ENCODE measurements at places on chromosomes 5 and 9.

DNA sequence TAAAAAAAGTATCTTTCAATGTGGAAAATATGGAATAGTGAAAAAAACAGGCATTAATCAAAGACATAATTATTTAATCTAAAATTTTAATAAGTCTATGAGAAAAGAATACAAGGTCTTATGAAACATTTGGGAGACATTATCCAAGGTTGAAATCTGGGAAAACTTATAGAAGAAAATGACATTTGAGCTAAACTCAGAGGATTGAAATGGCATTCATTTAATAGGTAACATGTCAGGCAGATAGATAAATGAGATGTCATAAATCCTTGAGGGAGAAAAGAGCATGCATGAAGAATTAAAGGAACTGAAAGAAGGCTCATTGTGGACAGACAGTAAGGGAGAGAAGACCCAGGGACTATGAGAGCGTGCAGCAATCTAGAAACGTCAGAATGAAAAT lies 284.4 kb downstream of the PRR16 start:
- no peak for DNase-seq

DNA sequence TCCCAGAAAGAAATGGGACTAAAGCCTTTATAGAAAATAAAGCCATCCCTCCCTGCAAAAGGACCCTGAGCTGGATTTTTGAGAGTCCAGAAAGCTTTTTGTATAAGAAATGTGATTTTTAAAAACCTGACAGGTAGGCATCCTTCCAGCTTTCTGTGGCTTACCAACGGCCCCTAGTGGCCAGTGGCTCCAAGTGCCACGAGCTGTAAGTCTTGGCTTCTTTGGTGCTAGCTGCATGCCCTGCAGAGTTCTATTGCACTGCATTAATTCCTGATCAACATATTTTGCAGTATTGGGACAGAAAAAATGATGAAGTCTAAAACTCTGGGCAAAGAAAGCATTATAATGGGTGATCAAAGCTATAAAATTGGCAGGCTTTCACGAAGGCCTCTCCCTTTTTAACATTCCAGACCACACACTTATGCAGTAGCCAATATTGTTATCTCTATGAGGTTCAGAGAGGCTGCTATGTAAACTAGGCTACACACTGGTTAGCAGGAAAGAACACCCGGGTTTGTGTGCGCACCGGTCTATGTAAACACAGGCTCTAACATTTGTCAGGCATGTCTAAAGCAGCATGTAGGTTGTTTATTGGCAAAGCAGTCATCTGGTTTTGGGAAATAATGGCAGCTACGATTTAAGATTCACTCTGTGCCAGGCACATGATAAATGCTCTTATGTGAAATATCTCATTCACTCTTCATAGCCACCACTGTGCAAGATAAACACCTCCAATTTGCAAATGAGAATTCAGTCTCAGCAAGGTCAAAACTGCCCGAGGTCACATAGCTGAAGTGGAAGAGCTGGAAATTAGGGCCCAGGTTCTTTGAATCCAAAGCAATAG lies 55.2 kb downstream of the NMUR2 start:
- DNase-seq = peak; percentile 10

GRCh38 chr5:172715421-172715780 lies 55.6 kb downstream of the DUSP1 start:
- DNase-seq = no peak

DNA sequence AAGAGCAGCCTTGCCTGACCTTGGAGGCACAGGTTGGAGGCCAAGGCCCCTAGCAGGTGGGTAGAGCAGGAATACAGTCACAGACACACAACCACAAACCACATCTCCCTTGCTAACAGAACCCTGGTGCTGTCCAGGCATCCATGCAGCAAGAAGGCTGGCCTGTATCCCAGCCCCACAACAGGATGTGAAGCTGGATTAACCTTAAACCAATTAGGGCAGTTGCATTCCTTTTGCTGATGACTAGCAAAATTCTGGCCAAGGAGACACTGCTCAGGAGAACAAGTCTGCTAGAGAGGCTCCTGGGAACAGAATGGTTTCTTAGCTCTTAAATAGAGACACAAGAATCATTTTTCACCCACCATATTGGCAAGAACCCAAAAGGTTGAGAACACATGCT lies 97.8 kb downstream of the C5orf15 start:
- no peak for DNase-seq

DNA sequence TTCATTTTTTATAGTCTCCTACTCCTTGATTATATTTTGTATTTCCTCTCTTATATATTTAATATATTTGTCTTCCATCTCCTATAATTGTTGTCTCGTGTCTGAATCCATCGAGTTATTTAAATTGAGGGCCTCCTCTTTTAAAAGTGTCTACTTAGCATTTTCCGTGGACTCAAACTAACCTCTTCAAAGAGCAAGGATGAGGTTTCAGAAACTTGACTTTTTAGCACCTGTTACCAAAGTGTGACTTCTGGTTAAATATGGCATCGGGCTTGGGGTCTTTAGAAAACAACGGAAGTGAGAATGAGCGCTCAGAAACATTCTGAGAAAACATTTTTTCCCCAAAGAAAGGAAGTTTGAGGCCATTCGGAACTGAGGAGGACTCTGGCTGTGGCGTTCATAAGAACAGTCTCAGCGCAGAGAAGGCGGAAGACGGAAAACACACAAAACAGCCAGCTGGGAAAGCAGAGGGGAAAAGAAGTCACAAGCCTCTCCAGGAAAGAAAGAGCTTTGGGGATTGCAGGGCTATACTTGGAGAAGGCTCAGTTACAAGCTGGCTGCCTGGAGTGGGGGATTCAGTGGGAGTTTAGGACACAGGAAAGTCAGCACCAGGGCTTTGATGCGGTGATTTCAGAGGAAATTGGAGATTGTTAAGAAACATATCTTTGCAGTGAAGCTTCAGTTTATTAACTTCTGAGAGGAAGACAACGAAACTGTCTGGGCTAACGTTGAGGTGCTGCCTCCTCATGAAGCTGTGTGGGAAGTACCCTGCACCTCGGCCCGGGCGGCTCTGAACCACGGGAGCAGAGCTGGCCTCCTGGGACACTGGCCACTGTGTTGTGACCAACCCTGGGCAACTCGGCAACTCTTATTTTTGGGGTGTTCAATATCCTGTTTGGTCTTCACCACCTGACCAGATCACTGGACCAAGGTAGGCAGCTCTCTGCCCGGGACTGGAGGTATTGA lies 25.1 kb upstream of the IRX2 start:
- DNase-seq = no peak

GRCh38 chr5:88518131-88519016 lies 249.7 kb upstream of the TMEM161B start:
- DNase-seq = no peak

DNA sequence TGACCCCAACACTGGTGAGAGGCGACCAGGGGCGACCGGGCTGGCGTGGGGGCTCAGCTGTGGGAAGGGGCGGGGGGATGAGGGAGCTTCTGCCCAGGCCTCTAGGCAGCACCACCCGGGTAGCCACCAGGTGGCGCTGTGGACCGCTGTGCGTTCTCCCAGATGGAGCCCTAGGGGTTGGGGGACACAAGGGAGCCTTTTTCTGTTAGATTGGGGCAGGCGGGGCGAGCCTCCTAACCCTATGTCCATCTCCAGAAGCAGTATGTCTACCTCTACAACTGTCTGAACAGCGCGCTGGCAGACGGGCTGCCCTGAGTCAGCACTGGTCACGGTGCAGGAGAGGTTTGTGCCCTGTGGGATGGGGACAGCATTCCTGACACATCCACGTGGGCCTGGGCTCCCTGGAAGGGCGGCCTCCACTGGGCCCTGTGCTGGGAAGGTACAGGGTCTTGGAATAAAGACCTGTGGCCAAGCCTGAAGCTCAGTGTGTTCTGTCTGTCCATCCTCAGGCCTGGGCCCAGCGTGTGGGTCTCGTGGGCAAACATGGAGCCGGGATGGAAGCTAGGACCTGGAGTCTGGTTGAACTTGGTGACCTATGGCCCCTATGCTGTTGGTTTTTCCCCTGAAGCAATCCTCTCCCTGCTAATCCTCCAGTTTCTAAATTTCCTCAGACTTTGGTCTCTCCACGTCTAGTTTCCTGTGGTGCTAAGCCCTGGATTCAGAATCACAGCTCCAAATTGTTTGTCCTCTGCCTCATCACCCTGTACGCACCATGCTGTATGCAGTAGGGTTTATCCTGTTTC lies 23.1 kb upstream of the SPTLC1 start:
- DNase-seq = peak; percentile 62

- DNase-seq = no peak
These were observed 34.1 kb upstream of the CPLANE1 start for GRCh38 chr5:37283214-37283820.

DNA sequence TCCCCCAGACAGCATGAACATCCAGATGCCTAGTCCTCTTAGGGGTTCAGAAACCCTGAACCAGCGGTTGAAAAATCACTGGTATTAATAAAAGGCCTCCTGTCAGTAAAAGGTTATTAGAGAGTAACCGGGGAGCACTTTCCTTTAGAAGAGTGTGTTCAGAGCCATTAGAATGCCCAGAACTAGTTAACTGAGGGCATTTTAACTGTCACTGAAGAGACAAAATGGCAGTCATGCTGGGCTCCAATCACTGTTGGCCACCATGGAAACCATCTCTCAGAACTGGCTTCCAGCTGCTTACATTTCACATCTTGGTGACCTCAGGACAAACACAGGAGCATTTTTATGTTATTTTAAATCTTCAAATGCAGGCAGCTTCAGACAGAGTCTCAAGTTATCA lies 36.2 kb upstream of the GDA start:
- DNase-seq = no peak

DNA sequence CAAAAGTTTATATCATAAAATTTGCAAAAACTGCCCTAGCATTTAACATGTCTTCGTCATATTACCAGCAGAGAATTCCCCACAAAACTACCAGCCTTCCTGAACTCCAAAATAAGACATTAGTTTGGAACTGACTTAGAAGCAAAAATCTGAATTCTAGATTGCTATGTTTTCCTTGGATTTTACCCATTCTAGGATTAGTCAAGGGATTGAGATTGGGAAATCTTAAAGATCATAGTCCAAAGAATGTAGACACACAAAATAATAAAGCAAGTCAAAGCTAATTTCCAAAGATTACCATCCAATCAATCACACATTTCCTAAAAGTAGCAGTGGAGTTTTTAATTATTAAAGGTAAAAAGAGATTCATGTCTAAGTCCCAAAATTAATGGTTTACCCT lies 138.2 kb downstream of the NFIB start:
- DNase-seq = no peak

GRCh38 chr5:151199581-151200185 lies 24.2 kb downstream of the CCDC69 start:
- DNase-seq = no peak
